Stimulated activated CD4-positive, alpha-beta T cell treated with anti-CD3 and anti-CD28 coated beads, Interleukin-2, amount 100 ng/mL, for 4 hours (primary cell): ENCODE measurements at places on chromosomes 1 and 21.

DNA sequence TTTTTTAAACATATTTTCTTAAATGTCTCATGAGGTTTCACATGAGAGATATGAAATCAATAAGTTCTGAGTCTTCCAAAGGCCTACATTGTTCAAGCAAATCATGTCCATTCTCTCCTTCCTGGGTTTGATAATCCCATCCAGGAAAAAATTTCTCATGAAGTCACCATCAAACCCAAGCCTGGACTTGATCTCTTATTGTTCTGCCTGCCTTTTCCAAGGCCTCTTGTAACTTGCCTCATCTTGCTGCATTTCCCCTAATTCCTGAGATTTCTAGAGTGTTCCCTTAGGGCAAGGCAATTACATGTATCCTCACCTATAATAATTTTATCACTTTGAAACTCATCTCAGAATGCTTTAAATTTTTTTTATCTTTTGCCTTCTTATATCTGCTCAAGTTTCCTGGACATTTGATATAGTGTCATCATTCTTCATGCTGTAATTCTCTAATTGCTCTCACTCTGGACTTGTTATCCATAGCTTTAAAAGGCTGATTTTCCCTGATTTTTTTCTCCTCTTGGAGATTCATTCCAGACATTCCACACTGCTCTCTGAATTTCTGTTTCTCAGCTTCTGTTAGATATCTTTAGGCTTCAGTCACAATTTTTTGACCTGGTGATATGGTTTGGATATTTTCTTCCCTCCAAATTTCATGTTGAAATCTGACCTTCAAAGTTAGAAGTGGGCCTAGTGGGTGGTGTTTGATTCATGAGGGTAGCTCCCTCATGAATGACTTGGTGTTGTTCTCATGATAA, 126.4 kb downstream of the LRRC7 start:
- no peak for DNase-seq

GRCh38 chr1:152461544-152461943, 47.5 kb upstream of the CRNN start:
- peak; percentile 45 for DNase-seq

DNA sequence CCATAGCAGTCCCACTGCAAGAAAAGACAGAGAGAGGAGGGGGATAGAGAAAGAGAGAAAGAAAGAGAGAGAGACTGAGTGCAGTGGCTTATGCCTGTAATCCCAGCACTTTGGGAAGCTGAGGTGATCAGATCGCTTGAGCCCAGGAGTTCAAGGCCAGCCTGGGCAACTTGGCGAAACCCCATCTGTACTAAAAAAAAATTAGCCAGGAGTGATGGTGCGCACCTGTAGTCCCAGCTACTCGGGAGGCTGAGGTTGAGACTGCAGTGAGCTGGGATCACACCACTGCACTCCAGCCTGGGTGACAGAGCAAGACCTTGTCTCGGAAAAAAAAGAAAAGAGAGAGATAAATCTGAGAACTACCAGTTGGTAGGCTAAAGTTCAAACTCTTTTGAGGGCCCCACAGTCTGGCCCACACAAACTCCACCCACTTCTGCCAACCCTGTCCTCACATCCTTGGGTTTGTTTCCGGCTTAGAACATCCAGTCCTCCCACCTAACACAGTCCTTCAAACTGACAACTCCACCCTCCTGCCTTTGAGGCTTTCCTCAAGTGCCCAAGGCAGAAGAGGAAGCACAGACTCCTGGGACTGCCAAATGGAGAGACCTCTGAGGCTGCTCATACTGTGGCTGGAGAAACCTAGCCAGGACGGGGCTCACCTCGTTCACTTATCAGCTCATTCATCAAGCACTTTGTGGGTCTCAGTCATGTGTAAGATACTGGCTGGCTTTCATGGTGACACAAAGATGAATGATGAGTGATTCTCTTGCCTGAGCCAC, 20.1 kb downstream of the TFAP2E start:
- no peak for DNase-seq

GRCh38 chr1:71170925-71171324, 90.1 kb upstream of the ZRANB2 start:
- no peak for DNase-seq

DNA sequence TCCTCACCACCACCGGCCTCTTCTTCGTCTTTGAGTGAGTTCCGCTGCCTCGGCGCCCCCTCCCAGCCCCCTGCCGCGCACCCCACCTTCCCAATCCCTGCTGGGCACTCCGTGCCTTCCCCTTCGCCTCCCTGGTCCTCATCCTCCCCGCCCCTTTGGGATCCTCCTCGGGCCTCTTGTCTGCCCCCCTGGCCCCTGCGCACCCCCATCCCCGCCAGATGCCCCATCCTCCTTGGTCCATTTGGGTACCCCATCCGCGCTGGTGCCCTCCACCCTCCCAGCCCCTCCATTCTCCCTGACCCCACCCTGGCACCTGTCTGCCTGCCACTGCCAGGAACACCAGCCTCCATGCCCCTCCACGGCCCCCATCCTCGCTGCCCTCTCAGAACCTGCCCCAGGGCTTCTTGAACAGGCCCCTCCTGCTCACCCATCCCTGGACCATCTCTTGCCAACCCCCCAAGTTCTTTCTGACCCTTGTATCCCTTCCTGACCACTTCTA, 667 bp downstream of the ZDHHC18 start:
- no peak for DNase-seq

DNA sequence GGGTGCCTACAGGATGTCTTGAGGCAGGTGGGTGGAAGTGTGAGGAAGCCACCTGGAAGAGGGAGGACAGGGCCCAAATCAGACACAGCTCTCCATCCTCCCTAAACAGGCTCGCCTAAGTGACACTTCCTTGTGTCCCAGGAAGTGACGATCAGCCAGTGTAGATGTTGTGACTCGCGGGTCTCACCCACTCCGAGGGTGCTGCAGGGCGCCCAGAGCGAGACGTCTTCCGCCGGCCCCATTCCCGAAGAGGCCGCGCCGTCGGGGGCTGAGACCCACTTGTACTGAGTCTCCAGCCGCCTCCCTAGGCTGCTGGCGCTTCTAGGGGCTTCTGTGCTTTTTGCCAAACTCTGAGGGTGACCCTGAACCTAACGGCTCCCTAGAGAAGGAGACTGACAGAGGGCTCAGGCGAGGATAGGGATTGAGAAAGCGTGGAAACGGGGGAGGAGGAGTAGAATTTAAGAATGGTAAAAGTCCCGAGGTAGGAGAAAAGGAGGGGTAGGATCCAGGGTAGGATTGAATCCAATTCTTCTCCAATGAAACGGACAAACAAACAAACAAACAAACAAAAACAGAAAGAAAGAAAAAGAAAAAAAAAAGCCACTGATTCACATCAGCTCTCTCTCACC, 543 bp upstream of the MARK1 start:
- no peak for DNase-seq

- DNase-seq, result no peak
Observed at GRCh38 chr1:7657287-7658016, 113.6 kb upstream of the VAMP3 start.

DNA sequence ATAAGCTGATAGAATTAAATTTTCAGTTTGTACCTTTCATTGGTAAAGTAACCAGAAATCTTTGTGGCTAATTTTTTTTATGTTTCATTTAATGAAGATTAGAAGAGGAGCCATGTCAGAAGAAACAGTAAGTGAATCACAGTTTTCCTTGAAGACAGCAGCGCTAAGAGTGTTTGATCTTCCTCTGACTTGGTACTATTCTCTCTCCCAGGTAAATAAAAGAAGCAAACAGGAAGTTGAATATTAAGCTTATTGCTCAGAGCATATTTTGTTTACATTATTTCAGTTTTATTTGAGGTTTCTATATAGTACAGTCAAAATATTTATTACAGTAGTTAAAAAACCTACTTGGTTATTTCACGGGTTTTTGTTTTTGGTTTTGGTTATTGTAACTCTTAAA, 3.7 kb downstream of the MIGA1 start:
- no peak for DNase-seq

- DNase-seq, result no peak
Observed at GRCh38 chr21:41398251-41398650, 27.8 kb upstream of the MX1 start.

DNA sequence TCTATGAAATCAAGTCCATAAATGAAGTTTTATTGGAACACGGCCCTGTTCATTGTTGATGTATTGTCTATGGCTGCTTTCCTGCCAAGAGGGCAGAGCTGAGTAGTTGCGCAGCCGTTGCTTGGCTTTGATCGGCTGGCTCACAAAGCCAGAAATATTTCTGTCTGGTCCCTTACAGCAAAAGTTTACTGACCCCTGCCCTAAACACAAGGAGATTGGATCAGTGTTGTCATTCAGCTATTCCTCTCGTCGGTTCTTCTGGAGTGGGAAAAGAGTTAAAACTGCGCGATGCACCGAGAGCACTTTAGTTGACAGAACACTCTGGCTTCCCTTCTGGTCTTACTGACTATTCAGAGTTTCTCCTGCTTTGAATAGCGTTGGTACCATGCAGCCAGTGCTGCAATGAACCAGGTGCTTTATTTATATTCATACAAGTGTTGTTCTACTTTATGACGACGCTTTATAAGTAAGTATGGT, 868 bp downstream of the ZBTB40 start:
- DNase-seq, result no peak
